ENCODE measurements at places on chromosomes 16 and 17. TPM values are rescaled to one million over a fixed set of nuclear protein-coding genes. Genes with fewer than 3 reads are reported as not detected.

DNA sequence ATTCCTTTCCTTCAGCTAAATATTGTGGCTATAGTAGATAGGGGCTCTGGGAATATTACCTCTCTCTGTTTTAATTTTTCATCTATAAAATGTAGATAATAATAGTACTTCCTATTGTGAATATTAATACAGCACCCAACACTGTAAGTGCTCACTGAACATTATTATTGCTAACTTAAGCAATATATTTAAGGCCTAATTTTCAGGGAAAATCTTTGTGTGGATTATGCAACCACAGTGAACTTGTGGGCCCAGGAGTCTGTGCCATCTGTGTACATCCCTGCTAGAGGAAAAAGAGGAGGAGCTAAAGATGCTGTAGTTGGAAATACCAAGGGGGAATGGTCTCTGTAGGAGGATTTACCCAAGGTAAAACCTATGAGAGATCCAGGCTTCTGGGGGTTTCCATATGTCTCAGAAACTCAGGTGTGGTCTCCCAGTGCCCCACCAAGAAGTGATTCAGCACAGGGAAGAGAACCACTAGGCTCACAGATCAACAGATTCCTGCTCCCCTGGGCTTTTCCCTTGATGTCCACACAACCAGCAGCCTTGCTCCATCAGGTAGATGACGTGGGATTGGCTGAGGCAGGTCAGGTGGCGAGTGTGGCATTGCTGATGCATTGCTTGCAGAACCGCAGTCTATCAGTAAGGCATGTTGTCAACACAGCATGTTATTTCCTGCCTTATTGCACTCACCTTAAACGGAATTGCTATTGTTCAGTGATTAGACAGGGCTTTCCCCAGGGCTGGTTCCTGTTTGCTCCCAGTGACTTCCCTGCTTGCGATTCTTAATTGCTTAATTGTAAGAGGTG lies 1.6 kb upstream of the N4BP1 start:
- no peak for DNase-seq

- DNase-seq = no peak
Observed at GRCh38 chr17:71635187-71635586, 485.6 kb upstream of the SOX9 start.

DNA sequence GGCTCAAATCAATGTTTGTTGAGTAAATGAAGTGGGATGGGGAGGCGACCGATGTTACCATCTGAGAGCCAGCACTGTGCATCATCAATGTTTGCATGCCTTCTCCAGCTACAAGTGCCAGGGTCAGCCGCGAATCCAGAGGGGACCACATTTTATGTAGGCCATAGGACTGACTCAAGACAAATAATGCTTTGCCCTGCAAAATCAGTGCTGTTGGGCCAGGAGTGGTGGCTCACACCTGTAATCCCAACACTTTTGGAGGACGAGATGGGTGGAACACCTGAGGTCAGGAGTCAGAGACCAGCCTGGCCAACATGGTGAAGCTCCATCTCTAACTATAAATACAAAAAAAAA lies 53.1 kb upstream of the WSB1 start:
- DNase-seq = no peak

DNA sequence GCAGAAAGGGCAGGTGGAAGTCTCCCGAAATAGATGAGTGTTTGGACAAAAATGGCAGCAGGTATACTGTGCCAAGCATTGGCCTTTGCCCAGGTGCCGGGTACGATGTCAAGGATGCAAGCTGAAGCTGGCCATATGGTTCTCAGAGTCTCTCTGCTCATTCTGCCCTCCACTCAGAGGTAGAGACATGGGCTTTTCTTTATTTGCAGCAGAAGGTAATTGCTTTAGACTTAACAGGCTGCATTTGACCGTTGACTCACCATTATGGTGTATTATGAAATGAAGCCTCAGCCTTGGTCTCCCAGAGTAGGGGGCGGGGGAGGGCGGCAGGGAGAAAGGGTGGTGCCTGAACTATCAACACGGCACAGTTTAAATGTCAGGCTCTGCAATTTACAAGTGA lies 969.1 kb upstream of the EEF2KMT start:
- DNase-seq = no peak

Gene TEKT5
- total RNA-seq = 0.26 TPM

Gene DEXI
- total RNA-seq = 49.9 TPM
